ENCODE measurements at places on chromosomes 13 and 19. TPM values are rescaled to one million over a fixed set of nuclear protein-coding genes. Genes with fewer than 3 reads are reported as not detected.

- H3K36me3 ChIP-seq = no peaks in the 10 kb centered on the region
- H3K4me3 ChIP-seq = no peak overlapping the region
- H3K4me1 ChIP-seq = peaks cover 7% of the 10 kb centered on the region
- no peak for DNase-seq
These were observed 199.7 kb downstream of the KATNAL1 start for GRCh38 chr13:30107521-30108136.

The KIR3DL1 gene
- total RNA-seq = not detected

DNA sequence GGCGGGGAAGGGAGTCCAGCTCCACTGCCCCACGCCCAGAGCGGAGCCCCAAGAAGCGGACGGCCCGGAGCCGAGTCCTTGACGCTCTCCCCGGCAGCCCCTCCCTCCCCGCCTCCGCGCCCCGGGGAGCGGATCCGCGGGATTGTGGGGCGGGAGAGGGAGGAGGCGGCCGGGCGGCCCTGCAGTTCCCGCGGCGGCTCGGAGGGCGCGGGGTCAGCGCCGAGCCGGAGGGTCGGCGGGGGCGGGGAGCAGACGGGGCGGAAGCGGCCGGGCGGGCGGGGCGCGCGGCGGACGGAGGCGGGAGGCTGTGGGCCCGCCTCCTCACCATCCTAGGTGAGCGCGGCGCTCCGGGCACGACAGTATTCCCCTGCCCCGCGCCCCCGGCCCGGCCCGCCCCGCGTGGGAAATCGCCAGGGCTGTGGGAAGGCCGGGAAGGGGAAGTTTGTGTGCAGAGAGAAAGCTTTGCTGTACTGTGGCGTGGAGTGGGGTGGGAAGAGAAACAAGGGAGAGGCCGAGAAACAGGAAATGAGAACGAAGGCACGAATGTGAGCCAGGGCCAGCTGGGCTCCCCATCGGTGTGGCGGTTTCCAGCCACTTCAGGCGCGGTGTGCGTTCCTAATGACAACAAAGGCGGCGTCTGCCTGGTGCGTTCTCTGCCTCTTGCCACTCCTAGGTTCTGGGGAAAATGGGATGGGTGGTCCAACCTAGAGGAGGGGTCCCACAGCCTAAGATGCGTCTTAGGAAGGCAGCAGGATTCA is 1.3 kb upstream of the KLF12 start:
- DNase-seq = no peak
- peaks cover 58% of the 10 kb centered on the region for H3K4me1 ChIP-seq

The KLK7 gene
- 309 TPM for total RNA-seq

The ERICH4 gene
- total RNA-seq = not detected

All from esophagus squamous epithelium (tissue), 5 donors.